ENCODE measurements at places on chromosomes 5 and 9.

GRCh38 chr9:127059765-127060361 lies 62.6 kb downstream of the ANGPTL2 start:
- DNase-seq: no peak

- peak; percentile 56 for DNase-seq
These were observed 22.7 kb downstream of the CHD1 start for GRCh38 chr5:98905857-98906688.

- no peak for DNase-seq
These were observed 84.4 kb upstream of the SLC28A3 start for GRCh38 chr9:84424931-84425330.

DNA sequence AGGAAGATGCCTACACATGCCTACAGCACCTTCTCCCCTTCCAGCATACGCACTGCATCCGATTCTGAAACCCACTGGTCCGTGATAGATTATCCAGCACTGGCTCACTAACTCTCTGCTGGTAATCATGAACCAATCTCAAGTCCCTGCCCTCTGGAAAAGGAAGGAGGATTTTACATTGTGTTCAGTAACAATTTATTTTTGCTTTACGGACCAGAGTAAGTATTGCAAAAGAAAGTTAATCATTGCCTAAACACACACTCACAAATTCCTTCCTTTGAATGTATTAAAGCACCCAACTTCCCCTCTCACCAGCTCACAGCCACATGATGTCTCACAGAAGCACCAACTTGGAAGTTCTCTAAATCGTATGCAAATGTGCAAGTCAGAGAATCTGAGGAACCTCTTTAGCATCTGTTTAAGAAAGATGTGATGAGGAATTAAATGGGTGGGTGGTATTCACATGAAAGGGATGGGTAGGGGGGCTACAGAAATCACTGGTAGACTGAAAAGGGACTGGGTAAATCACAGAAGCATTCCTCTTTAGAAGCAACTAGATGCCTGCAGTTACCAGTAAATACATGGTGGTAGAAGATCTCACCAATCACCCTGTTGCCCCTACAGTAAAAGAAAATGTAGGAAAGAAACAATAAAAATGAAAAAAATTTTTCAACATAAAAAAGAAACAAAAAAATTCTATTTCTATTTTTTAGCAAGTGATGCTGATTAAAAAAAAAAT lies 8.4 kb downstream of the GNAQ start:
- no peak for DNase-seq

GRCh38 chr9:69425136-69425801 lies 100.3 kb downstream of the ENTREP1 start:
- no peak for DNase-seq

Measured in activated CD4-positive, alpha-beta T cell treated with anti-CD3 and anti-CD28 coated beads, Interleukin-2, Interleukin-4, amounts not matched to agents 100 ng/mL and 50 ng/mL, durations not matched to agents 16 hours and 8 hours (primary cell).